Erythroblast (primary cell): ENCODE measurements at places on chromosomes 5 and 9.

- DNase-seq = no peak
Measured at GRCh38 chr9:112864403-112864802, 26.3 kb downstream of the SLC46A2 start.

GRCh38 chr5:54728588-54728915 lies 211.0 kb downstream of the SNX18 start:
- no peak for DNase-seq

DNA sequence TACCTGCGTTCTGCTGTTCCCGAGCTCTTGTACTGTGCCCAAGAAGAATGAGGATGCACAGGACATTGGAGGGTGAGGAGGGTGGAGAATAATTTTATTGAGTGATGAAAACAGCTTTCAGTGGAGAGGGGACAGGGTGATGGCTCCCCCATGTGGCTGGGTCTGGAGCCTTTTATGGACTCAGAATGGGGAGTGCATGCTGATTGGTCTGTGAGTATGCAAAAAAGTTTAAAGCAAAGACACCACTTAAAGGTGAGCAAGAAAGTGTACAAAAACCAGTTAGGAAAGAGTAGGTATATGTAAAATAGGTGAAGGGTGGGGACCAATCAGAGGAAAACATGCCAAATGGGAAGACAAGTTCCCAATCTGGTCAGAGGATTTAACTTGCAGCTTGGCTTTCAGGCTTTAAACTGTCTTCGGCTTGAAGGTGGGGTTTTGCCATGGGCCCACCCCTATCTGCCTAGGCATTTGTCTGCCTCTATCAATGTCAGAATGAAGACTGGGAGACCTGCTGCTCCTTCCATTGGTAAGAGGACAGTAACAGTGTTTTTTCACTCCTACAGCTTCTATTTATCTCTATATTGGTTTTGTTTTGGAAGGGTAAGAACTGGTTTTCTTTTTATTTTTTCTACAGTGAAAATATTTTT lies 118.0 kb upstream of the RAI14 start:
- DNase-seq = peak; percentile 9

- DNase-seq = no peak
Measured at GRCh38 chr5:122291000-122291901, 20.8 kb upstream of the SNCAIP start.

DNA sequence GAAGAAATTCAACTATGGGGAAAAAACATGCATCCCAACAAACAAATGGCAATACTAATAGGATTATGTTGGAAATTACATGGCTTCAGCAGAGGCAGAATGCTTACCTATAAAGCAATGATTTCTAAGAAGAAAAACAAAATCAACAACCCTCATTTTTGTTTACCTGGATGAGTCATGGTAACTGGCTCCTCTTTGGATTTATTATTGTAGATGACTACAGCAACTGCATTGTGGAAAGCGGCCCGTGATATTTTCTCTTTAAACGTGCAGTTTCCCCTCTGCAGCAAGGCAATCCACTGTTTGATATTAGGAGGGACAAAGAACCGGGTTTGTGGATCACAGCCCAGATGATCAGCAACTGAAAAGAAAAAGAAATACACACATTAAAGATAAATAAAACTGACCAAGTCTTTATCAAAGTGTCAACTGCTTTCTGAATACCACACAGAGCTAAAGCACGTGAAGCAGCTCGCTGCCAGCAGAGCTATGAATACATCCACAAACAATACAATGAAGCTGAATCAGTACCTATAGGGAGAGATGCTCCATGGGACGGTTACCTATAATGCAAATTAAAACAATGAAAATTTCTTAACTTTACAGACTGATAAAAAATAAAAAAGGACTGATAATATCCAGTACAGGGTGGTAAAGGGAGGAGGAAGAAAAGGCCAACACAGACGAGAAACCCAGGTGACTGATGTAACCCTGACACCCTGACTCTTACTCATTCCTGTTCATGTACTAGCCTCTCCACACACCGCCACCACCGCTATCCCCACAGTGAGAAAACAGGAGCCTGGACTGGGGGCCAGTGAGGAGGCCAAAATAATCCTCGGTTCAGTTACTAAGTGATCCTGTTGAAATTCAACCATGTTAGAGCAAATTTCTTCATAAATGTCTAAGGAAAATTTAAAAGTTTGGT lies 31.0 kb downstream of the RNF130 start:
- DNase-seq = no peak

DNA sequence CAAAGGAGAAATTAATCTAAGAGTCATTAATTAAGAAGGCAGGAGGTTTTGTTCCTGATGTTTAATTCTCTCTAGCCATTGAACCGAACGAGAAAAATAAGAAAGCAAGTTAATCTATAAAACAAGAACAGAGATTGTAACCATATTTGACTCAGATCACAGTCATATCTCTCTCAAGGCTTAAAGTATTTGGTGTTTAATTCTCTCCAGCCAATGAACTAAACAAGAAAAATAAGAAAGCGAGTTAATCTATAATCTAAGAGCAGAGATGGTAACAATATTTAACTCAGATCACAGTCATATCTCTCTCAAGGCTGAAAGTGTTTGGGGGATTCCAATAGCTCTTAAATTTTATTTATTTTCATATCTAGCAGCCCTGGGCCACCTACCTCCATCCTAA lies 74.4 kb upstream of the SHISAL2B start:
- no peak for DNase-seq

DNA sequence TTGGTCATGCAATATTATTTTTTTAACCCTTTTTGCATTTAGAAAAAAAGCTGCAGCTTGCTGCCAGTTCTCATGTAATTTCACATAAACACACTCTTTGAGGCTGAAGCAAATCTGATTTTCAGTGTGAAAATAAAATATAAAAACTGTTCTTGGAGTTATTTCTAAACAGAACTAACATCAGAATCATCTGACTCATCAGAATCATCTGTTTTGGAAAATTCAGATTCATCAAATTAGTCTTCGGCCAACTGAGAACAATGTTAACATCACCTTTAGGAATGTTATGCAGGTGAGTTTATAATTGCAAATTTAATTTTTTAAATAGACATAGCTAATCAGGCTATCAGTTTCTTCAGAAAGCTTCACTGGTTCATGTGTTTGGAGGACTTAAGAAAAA lies 45.3 kb downstream of the ZCCHC7 start:
- no peak for DNase-seq

- no peak for DNase-seq
Measured at GRCh38 chr5:174082286-174082685, 36.8 kb downstream of the NSG2 start.

GRCh38 chr9:110129425-110129824 lies 78.5 kb downstream of the C9orf152 start:
- no peak for DNase-seq

DNA sequence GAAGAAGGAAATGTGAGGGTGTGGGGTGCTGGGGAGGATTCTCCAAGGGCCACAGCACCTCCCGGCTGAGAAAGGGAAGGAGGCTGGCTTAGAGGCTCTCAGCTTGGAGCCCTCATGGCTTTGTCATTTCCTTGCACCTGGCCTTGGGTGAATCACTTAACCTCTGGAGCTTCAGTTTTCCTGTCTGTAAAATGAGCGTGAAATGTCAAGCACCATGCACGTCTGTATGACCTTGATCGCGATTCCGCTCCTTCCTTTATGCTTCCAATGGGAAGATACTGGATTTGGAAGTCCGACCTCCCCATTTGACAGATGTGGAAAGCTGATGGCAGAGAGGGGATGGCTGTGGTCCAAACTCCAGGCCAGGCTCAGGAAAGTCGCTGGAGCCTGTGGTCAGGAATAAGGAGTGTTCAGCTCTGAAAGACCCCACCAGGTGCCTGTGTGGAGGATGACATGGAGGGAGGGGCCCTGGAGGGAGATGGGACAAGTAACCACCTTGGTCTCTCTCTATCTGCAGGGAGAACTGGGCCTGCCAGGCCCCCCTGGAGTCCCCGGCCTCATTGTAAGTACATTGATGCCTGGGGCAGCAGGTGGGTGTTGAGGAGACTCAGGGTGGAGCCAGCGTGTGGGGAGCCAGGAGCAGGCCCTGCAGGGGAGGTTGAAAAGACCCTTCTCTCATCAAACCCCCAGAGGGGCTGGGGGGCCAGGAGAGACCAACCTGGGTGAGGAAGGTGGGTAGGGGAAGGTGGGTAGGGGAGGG lies 66.5 kb downstream of the COL27A1 start:
- no peak for DNase-seq

GRCh38 chr5:157187046-157187754 lies 6.6 kb downstream of the ITK start:
- no peak for DNase-seq

DNA sequence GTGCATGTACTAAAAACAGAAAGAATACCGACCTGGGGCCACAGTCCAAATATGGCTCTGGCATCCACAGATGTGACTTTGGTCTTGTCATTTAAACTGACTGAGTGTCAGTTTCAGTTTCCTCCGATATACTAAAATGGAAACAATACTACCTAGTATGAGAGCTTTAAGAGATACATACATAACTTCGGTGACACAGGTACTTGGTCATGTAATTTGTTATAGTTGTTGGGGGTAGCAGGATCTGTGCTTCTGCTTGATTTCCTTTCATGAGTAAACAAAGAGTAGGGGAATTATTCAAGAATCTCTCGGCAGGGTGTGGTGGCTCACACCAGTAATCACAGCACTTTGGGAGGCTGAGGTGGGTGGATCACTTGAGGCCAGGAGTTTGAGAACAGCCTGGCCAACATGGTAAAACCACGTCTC lies 32.1 kb downstream of the MTMR12 start:
- DNase-seq = no peak

DNA sequence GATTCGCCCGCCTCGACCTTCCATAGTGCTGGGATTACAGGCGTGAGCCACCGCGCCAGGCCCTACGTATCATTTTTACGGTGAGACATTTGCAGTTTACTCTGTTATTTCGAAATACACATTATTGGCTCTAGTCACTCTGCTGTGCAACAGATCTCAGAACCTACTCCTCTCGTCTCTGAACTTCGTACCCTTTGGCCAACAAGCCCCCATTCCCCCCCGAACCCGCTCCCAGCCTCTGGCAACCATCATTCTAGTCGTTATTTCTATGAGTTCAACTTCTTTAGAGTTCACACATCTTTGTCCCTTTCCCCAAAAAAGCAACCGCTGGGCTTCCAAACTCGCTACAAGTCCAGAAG lies 735 bp downstream of the PTGR1 start:
- DNase-seq = peak; percentile 46

DNA sequence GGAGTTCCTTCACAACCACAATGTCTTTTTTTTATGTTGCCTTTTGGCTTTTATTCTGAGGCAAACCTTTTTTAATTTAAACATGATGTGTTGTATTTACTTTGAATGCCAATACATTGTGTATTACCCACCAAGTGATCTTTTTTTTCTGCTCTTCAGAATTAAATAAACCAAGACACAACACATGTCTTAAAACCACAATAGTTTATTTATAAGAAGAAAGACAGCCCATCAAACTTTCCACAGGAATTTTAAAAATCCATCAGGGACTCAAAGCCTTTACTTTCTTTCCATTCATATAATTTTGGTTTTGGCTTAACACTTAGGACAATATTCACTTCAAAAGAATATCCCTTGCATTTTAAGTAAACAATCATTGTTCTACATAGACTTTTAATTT lies 321.8 kb upstream of the MEF2C start:
- DNase-seq = no peak

GRCh38 chr5:80069918-80070318 lies 34.8 kb downstream of the THBS4 start:
- DNase-seq = no peak

GRCh38 chr5:180816608-180817534 lies 14.3 kb upstream of the MGAT1 start:
- DNase-seq = no peak

- no peak for DNase-seq
Measured at GRCh38 chr5:19584131-19584530, 403.9 kb downstream of the CDH18 start.

- DNase-seq = no peak
Measured at GRCh38 chr9:23682891-23683431, 143.1 kb downstream of the ELAVL2 start.

DNA sequence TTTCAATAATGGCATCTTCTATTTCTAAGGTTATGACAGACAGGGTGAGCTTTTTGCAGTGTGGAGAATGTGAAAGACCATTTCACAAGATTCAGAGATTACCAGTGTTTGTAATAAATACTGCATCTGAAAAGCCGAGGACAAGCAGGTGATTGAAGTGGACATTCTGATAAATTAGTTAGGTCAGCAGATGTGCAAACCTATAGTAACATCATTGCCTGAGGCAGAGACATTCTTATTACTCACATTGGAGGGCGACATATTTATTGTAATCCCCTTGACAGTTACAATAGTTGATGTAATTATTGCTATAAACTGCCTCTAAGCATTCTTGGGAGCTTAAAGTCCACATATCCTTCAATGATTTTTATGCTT lies 3.3 kb downstream of the RASGRF2 start:
- no peak for DNase-seq

DNA sequence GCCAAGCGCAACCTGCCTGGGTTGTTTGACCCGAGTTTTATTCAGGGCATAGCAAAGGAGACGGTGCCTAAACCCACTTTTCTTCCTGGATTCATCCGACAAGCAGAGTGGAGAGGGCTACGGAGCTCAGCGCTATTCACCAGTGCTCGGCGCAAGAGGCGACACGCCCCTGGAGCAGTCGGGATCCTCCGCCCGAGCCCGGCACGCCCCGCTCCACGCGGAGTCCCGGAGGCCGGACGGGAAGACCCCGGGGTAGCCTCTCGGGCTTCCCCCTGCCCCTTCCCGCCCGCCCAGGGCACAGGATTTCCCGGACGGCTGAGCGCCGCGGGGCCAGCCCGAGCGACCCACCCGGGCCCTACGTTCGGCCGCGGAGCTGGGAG lies 427 bp downstream of the SERINC5 start:
- peak; percentile 80 for DNase-seq

DNA sequence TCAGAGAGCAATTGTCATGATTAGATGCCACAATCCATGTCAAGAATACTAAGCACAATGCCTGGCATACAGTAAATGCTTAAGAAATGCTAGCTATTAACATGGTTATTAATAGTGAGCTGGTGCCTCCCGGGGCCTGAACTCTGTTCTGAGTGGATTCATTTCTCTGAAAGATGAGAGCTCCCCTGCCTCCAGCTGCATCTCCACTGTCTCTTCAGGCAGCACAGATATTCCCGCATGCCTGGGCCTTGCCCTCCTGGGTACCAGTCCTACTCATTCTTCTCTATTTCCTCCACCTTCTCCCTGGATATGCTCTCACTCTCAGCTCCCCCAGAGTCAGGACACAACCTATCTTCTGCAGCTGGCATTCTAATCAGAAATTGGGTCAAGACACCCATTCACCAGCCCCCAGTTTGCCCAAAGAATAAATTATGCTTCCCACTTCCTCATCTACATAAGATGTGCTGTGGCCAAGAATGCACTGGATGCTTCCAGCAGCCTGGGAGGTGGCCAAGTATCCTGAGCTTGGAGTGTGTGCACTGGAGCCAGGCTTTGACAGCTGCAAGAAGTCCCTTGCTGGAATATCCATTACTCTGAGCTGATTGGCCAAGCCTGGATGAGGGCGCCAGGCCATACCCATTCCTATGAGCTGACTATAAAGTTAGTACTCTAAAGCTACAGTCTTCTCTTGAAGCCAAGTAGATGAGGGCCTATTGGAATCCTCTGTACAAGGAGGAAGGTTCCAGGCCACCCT lies 669.0 kb downstream of the ACTL7B start:
- DNase-seq = no peak
